A549 treated with AZD2906 at 1 μM for 4 hours (cell line): ENCODE measurements at places on chromosomes 11 and 22. TPM values are rescaled to one million over a fixed set of nuclear protein-coding genes. Genes with fewer than 3 reads are reported as not detected.

The CCDC87 gene
- 0.34 to 0.58 TPM (median 0.49 TPM) in 5 replicates for total RNA-seq

The DEFB131B gene
- total RNA-seq = not detected in 5 replicates

The CALCA gene
- 0.08 to 0.15 TPM (median 0.12 TPM) in 3 of 5 replicates, not detected in the others for total RNA-seq

The CHADL gene
- total RNA-seq = 0.10 TPM in 1 of 5 replicates, not detected in the others

The CHRNA10 gene
- total RNA-seq = 0.60 to 1.7 TPM (median 1.1 TPM) in 5 replicates

The HBG2 gene
- not detected in 5 replicates for total RNA-seq

The ACCS gene
- 11.6 to 16.8 TPM (median 16.0 TPM) in 5 replicates for total RNA-seq

The XKR3 gene
- total RNA-seq = not detected in 5 replicates

The SORL1 gene
- total RNA-seq = 1.2 to 1.5 TPM (median 1.4 TPM) in 5 replicates

The E2F8 gene
- 5.3 to 6.2 TPM (median 5.9 TPM) in 5 replicates for total RNA-seq

The INPP5J gene
- 0.45 to 0.60 TPM (median 0.48 TPM) in 5 replicates for total RNA-seq

The OR52W1 gene
- not detected in 5 replicates for total RNA-seq

The OR51I1 gene
- not detected in 5 replicates for total RNA-seq

The B4GAT1 gene
- 13.5 to 17.7 TPM (median 17.4 TPM) in 5 replicates for total RNA-seq

The PARVG gene
- total RNA-seq = not detected in 5 replicates

The NELL1 gene
- total RNA-seq = not detected in 5 replicates

The DSCAML1 gene
- 0.14 to 0.64 TPM (median 0.34 TPM) in 5 replicates for total RNA-seq
